ENCODE measurements at places on chromosomes 7 and 10. TPM values are rescaled to one million over a fixed set of nuclear protein-coding genes. Genes with fewer than 3 reads are reported as not detected.

DNA sequence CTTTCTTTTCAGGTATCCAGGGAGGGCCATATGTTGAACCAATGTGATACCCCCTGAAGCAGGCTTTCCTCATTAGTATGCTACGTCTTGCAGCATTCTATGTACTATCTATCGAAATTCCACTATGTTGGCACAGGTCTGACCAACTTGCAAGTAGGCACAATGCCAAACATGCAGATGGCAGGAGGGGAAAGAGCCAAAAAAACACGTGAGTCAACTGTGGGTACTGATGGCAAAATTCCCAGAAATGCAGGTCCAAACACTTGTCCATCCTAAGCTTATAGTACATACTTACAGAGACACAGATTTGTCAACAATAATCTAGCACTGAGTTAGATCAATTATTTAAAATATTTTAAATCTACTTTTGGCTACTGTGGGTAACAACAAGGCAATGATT lies 394.9 kb downstream of the DGKB start:
- DNase-seq, result peak; percentile 15

GRCh38 chr10:70228491-70228890 lies 4.7 kb downstream of the PPA1 start:
- no peak for DNase-seq

DNA sequence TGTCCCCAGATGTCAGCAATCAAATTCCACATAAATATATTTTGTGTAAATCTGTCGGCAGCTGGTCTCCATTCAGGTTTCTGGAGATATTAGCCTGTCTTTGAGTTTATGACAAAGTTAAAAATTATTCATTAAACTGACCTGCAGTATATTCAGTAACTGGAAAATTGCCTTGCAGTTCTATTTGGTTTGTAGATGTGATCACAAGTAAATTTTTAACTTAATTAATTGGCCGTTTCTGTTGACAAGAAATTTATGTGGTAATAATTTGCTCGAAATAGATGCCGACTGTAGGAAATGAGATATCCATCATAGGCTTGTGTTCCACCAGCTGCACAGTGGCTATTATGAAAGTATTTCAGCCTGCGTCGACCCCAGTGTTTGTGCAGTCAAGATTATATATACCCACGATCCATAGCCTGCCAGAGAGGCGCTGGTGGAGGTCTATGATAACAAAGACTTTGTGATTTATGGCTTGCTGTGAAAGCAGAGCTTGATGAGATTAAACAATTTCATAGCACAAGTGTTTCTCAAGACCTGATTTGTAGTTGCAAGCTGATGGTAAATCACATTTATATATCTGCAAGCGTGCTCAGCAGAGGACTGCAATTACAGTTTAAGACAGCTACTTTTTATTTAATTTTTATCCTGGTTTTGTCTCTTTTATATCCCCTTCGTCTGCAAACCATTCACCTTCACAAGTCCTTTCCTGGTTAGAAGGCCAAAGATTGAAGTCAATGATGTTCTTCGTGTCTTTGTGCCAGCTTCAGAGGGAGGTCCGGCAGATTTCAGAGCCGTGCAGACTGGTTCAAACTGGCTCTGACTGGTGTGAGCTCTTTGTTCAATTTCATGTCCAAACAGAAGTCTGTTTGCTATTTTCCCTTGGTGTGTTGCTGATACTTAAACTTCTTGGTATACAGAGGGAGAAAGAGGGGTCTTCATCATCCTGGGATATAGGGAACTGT lies 850.9 kb downstream of the LRMDA start:
- DNase-seq, result no peak

GRCh38 chr7:153432063-153432462 lies 620.1 kb upstream of the DPP6 start:
- no peak for DNase-seq

GRCh38 chr7:123070702-123071286 lies 75.3 kb upstream of the TAS2R16 start:
- no peak for DNase-seq

DNA sequence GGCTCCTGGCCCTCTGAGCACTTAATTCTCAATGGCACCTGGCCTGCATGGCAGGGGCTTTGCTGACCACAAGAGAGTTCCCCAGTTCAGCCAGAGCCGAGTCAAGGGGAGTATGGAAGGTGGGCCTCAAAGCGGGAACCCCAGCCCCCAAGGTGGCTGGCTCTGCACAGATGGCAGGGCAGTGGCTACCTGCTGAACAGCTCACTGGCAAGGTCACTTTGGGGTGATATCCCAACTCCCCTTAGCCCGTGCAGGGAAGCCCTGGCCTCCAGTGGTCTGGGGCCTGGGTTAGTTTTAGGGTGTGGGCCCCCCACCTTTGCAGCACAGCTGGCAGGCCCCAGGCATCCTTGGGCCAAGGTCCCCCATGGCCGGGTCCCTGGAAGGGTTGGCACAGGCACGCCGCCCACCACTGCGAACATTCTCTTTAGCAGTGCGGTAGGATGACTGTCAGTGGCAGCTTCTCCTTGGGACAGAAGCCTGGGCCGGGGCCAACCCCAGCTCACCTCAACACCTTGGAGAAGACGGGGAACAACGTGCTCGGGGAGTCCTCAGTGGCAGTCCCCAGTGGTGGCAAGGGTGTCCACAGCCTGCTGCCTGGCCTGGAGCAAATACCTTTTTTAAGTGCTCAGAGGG lies 36.8 kb downstream of the PPIF start:
- no peak for DNase-seq

- DNase-seq, result no peak
These were observed 270.5 kb upstream of the PLPP4 start for GRCh38 chr10:120186506-120186905.

GRCh38 chr10:84193846-84194423 lies 402 bp upstream of the CDHR1 start:
- no peak for DNase-seq

- DNase-seq, result peak; percentile 51
These were observed 3.7 kb downstream of the WDR37 start for GRCh38 chr10:1059902-1060301.

DNA sequence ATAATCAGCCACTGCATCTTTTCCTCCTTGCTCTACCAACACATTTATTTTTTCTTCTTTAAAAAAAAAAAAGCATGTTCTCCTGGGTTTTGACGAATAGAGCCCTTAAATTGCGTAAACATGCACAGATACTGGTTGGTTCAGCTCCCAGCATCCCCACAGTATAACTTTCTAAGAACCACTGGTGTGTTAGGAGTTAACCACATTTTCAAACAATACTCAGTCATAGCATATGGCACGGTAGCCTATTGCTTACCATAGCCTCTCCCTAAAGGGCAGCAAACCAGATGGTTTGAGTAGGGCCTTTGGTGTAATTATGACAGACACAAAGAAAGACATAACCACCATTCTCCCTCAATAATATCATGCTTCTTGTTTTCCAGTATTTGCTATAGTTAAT lies 145.0 kb downstream of the LRRC4 start:
- no peak for DNase-seq

DNA sequence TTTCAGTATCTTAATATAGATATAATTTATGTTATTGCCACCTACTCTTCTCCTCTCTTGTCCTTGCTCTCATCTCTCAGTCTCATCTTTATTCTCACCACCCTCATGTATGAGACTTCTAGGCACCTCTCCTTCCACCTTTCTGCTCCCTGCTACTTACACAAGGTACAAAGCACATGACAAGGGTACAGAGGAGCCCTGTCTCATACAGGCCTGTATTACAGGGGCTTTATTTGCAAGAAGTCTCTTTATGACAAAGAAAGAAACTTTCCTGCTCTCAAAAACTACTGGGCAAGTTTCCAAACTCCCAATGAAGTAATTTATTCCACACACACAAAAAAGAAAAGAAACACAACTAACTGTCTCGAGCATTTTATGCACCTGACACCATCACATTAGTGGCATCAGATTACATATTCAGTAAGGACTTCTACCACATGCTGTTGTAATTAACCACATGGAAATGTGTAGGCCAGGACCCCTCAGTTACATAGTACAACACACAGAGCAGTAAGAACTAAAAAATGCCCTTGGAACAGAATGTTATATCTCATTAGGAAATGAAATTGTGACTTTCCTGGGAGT lies 253.1 kb downstream of the FZD1 start:
- no peak for DNase-seq

- DNase-seq, result no peak
These were observed 115.4 kb upstream of the LRRN3 start for GRCh38 chr7:110975486-110975885.

- DNase-seq, result peak; percentile 70
These were observed 420.5 kb upstream of the MKI67 start for GRCh38 chr10:128546651-128547165.

GRCh38 chr10:45080331-45080730 lies 79.6 kb downstream of the ZNF22 start:
- no peak for DNase-seq

DNA sequence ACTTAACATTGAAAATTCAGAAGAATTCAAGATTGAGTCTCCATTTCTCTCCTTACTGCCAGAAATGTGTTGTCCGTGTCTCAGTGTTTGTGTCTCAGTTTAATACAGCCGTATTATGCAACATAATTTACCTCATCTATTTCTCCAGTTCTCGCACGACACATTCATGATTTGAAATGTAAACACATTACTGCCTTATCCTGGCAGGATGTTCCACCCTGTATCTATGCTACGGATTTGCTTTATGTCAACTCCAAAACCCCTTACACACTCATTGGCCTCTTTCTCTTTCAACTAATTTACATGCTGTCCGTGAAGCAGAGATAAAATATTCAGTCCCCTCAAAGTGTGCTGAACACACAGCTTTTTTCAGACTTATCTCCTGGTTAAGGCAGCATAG lies 653.7 kb upstream of the SEMA3D start:
- no peak for DNase-seq

DNA sequence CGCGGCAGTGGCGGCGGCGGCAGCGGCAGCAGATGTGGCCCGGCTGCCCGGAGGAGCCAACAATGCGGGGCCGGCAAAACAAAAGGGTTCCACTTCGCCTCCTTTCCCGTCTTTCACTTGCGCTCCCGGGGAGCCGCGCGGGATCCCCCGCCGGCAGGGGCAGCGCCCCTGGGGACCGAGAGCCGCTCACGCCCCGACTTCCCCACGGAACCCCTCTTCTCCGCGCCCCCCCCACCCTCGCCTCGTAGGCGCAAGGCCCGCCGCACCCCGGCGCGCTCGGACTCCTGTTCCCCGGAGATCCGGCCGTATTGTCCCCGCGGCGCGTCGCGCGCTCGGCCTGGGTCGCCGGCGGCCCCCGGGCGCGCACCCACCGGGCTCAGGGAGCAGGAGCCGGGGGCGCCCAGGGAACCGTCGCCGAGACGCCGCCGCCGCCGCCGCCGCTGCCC lies 854 bp downstream of the CTBP2 start:
- DNase-seq, result no peak

- no peak for DNase-seq
These were observed 11.2 kb downstream of the IQCE start for GRCh38 chr7:2570021-2570420.

GRCh38 chr10:95785942-95786669 lies 30.1 kb downstream of the ENTPD1 start:
- no peak for DNase-seq

- no peak for DNase-seq
These were observed 28.0 kb downstream of the PIP4K2A start for GRCh38 chr10:22686347-22686746.

DNA sequence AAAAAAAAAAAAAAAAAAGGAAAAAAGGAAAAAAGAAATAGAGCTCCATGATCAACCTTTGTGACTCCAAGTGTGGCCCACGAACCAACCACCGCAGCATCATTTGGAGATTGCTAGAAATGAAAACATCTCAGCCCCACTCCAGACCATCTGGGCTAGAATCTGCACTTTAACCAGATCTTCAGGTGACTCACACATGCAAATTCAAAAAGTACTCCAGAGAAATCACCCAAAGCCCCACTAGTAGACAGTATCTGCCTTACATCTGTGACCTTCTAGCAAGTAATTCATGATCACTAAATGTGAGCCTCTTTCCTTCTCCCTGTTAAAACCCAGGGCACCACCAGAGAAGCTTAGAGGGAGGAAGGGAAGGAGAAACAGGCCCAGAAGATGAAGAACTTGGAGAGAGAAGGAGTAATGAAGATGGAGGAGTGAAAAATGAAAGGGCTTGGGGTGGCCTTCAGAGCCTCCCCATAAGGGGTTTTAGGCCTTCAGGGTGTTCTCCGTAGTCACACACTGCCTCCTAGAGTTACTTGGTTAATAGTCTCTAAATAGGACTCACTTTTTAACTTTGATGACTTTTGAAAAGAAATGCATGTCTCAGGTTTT lies 94.0 kb downstream of the SLC37A3 start:
- DNase-seq, result no peak

- DNase-seq, result peak; percentile 90
These were observed 20.9 kb downstream of the FOXK1 start for GRCh38 chr7:4702961-4703512.

DNA sequence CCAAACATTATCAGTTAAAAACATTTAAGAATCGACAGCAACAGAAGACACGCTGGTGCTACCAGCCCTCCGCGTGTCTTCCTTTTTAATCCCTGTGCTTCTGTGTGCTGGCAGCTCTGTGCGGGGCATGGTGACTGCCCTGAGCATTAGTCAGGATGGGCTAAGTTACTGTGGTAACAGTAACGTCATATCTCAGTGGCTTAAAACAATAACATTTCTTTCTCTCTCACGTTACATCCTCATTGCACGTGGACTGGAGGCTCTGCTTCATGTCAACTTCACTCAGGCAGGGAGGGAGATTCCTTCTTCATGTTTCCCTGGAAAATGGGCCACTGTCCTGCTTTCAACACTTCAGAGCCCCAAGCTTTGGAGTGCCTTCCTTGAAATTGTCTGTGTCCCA lies 378.5 kb downstream of the CCSER2 start:
- no peak for DNase-seq

- DNase-seq, result no peak
These were observed 645 bp upstream of the TFR2 start for GRCh38 chr7:100641860-100642533.

GRCh38 chr7:148572067-148572522 lies 18.5 kb upstream of the C7orf33 start:
- DNase-seq, result no peak

GRCh38 chr7:151085691-151086620 lies at the start of gene AGAP3:
TSS of gene AGAP3 (plus strand) at chr7:151086475. CDS start at chr7:151086742, 267 bp downstream.
- DNase-seq, result peak; percentile 97

DNA sequence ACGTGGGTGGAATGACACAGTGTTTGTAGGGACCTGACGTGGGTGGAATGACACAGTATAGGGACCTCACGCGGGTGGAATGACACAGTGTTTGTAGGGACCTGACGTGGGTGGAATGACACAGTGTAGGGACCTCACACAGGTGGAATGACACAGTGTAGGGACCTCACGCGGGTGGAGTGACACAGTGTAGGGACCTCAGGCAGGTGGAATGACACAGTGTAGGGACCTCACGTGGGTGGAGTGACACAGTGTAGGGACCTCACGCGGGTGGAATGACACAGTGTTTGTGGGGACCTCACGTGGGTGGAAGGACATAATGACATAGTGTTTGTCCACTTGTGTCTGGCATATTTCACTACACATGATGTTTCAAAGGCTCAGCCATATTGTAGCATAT lies 19.3 kb downstream of the PPP2R2D start:
- DNase-seq, result no peak

ITPRIP gene
- 182 TPM for total RNA-seq

MRM2 gene
- 26.1 TPM for total RNA-seq

LIPK gene
- total RNA-seq, result 20.6 TPM

IKZF1 gene
- 7.4 TPM for total RNA-seq

ZNF212 gene
- 12.1 TPM for total RNA-seq

FBXL13 gene
- 0.78 TPM for total RNA-seq

TMEM140 gene
- total RNA-seq, result 8.6 TPM

MSS51 gene
- total RNA-seq, result 0.38 TPM

NCAPG2 gene
- 5.2 TPM for total RNA-seq

SUN3 gene
- not detected for total RNA-seq

AOAH gene
- total RNA-seq, result 1.3 TPM
